ENCODE measurements at places on chromosomes 3 and 15.

DNA sequence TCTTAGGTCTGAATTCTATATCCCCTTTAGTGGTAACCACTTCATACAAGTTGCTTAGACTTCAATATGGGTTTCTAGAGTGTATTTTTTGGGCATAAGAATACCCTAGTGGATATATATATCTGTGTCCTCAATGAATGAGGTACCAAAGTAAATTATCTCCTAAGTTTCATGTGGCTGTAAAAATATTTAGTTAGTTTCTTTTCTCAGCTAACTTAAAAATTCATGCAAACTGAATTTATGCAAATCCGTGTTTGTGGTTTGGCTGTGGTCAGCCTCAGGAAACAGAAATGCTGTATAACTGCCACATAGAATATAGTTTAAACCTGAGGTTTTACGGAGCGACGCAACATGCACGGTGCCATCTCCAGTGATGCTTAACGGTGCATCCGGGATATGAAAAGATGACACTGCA lies 80.3 kb downstream of the PEX5L start:
- DNase-seq, result no peak

GRCh38 chr3:71778353-71778752 lies 6.6 kb downstream of the PROK2 start:
- DNase-seq, result no peak

- DNase-seq, result no peak
Measured at GRCh38 chr15:59688423-59688781, 718 bp downstream of the BNIP2 start.

DNA sequence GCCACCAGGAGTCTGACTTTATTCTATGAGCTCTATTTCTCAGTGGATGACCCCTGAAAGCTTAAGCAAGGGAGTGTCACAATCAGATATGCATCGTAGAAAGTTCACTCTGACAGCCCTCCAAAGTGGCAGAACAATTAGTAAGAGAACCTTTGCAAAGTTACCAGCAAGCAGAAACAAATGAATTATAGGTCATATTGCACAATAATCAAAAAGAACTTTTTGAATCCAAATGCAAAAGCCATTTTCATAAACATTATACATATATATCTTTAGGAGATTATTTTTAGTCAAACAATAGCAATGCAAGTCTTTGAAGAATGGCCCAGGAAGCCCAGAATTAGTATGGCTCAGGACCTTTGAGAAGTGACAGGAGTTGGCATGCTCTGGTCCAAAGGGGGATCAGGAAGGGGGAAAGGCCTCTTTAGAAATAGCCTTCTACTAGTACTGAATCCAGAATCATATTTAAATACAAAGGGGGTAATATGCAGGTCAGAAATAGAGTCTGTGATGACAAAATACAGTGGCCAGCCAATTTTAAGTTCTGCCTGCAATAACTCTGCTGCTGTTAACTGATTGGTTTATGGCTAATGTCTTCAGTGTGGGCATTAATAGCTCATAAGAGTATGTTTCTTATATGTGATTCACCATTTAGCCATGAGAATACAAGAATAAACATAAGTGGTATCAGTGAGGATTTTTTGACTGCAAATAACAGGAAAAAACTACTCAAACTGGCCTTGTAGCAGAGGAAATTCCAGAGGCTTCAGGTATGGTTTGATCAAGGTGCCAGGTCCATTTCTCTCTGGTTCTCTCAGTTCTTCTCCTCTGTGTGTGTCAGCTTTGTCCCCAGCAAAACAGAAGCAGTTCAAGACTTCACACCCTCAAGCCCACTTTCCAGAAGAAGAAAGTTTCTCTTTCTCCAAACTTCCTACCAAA lies 17.0 kb upstream of the ITGB5 start:
- DNase-seq, result no peak

- no peak for DNase-seq
Measured at GRCh38 chr3:3125977-3126376, 763 bp upstream of the TRNT1 start.

- DNase-seq, result no peak
Measured at GRCh38 chr15:39597751-39598185, 16.9 kb downstream of the THBS1 start.

DNA sequence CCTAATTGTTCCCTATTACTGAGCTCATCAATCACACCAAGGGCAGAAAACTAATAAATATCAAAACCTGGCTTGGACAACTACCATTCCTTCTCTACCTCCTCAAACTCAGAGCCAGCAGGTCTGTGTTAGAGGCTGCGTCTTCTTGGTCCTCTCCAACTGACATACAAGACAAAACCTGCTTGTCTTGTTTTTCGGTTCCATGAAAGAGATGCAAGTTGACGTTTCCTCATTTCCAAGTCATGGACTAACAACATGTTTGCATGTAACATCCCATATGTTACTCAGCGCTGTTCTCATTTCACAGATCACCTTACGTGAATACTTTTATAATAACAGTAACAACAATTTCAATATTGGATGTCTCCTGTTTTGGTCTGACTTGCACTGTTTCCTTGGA lies 110.9 kb downstream of the LMLN start:
- no peak for DNase-seq

GRCh38 chr3:10445561-10446175 lies 59.7 kb downstream of the ATP2B2 start:
- no peak for DNase-seq

DNA sequence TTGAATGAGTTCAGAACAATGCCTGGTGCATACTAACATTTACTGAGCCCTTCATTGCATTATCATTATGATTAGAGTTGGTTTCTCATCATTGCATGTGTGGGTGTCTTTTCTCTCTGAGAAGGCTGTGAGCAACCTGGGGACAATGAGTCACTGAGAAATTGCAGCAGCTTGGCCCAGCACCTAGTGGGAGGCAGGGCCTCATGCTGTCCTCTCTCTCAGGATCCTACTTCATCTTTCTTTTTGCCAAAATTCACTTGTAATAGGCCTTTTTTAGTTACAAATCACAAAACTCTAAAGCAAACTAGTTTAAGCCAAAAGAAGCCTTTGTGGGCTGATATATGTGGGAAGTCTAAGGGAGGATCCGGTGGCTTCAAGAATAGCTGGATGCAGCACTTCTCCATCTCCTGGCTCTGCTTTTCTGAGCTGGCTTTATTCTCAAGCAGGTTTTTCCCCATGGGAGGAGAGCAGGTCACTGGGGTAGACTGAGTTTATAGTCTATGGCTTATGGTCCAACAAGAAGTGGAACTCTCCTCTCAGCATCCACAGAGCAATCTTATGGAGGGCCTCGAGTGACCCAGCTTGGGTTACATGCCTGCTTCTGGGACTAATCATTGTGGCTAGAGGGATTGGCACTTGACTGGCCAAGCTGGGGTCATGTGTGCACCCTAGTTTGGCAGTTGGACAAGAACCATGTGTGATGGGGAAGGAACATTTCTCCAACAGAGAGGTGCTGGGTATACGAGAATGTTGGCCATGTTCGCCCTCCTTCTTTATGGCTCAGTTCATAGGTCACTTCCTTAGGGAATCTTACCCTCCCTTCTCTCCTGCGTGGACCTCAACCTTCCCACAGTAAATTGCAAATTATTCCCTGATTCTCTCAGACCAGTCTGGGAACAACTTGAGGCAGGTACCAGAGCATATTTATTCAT lies 8.7 kb upstream of the CAMK1 start:
- DNase-seq, result peak; percentile 50

DNA sequence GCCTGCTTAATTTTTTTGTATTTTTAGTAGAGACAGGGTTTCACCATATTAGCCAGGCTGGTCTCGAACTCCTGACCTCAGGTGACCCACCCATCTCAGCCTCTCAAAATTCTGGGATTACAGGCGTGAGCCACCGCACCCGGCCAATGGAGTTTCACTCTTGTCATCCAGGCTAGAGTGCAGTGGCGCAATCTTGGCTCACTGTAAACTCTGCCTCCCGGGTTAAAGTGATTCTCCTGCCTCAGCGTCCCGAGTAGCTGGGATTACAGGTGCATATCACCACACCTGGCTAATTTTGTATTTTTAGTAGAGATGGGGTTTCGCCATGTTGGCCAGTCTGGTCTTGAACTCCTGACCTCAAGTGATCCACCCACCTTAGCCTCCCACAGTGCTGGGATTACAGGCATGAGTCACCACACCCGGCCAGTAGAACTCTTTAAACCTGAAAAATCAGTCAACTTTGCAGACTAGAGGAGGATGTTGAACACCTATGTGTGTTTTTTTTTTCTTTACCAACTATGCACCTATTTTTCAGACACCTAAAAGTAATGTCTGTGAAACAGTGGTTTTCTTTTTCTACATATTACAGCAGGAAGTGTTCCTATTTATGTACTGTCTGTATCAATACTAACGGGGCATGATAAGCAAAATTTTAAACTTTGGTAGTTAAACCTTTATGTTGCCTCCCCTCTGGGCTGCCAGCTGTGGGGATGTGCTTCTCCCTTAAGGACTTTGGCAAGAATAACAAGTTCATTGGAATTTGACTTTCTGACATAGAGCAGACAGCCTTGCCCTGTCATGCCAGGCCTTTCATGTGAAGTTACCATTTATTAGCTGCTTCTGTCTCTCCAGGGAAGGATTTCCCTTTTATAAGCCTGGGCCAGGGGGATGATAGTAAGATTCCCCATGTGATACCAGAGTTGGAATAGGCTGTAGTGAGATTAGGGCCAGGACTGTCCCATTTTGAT lies 8.1 kb downstream of the ARIH2 start:
- no peak for DNase-seq

DNA sequence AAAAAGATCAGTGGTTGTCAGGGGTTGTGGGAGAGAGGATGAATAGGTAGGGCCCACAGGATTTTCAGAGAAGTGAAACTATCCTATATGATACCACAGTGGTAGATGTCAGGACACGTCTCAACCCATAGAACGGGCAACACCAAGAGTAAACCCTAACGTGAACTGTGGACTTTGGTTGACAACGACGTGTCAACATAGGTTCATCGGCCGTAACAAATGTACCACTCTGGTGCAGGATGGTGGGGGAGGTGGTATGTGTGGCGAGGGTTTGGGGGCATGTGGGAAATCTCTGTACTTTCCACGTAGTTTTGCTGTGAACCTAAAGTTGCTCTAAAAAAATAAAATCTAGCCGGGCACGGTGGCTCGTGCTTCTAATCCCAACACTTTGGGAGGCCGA lies 13.0 kb upstream of the PIGZ start:
- DNase-seq, result no peak

DNA sequence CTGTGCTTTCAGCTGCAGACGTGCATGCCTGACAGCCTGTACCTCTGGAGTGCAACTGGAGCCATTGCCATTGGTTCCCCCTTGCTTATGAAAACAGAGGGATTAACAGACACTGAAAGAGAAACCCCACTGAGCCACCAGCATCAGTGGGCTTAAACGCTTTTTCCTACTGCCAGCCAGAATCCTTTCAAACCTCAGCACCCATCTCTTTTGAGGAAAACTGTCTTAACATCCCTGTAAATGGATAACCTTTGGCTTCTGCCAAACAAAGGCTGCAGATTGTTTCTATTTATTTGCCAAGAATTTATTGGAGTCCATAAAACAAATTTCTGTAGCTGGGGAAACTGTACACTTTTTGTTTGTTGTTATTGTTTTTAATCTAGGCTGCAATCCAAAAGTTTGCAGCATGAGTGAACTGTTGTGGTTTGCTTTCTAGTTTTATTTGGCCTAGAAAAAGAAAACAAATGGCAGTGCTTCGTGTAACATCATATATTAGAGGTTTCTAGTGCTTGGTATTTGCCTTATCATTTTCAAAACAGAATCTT lies 369.2 kb upstream of the IL12A start:
- DNase-seq, result no peak

DNA sequence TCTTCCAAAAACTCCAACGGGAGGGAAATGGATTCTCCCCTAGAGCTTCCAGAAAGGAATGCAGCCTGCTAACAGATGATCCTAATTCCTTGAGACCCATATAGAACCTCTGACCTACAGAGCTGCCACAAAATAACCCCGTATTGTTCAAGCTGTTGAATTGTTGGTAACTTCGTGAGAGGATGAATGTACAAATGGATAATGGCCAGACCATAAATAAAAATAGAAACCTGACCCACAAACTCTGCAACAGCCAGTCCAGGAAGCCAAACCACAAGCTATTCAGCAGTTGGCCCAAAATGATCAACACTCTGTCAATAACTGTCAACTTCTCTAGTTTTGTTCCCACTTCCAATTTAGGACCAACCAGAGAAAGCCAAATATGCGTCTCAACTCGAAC lies 414.0 kb upstream of the ZNF717 start:
- no peak for DNase-seq

DNA sequence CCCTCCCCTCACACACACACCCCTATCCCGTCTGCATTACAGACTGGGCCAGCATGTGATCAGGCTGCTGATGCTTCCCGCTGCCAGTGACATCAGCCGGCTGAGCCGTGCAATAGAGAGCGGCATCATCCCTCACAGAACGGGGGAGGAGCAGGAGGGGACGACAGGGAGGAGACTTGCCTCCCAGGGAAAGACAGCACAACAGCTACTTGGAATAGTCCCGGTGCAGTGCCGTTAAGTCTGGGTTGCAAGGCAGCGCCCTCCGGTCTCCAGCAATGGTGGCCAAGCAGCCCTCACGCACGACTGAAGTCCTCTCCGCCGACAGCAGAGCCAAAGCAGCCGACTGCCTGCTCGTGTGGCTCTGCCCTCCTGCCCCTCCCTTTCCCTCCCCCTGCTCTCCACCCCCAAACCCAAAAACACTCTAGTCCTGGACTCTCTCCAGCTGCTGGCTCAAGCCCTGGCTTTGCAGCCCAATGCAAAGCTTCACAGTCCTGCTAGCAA lies 31.5 kb upstream of the RPS17 start:
- DNase-seq, result peak; percentile 55

- DNase-seq, result no peak
Measured at GRCh38 chr3:120369037-120369467, 19.9 kb upstream of the LRRC58 start.

DNA sequence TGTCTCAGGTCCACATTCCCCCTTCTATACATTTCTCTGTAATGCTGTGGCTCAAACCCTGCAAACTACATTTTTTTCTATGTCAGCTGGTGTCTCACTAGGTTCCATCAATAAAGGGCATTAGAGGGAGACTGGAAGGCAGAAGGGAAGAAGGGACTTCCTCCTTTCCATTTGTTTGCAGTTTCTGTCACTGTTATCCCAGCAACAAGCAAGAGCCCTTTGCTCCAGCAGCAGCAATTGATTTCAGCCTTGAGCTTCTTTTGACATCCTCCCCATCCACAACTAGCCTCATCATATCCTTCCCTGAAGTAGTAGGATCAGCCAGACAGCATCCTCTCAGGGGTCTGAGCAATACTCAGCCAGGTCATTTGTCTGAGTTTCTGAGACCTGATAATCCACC lies 5.3 kb upstream of the NCK1 start:
- DNase-seq, result no peak

DNA sequence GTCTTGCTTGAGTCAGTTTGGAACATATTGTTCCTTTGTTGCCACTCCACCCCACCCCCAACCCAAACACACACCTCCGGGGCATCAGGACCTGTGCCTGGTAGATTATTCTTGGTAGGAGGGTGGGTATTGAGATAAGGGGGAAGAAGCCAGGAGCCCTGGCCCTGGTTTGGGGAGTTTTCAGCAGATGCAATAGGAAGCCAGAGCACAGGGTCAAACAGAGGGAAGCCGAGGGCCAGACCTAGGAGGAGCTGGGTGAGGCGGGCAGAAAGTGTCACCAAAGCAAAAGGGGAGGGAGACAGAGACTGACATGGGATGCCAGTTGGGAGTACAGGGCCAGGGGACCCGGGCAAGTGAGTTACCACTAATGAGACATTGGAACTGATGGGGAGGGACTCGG lies 163.1 kb downstream of the RPLP1 start:
- no peak for DNase-seq

GRCh38 chr3:100455841-100456550 lies 36.4 kb upstream of the TMEM45A start:
- no peak for DNase-seq
